ENCODE measurements at places on chromosomes 6 and 20.

GRCh38 chr20:19978511-19979210 lies 38.5 kb upstream of the NAA20 start:
- no peak for DNase-seq

DNA sequence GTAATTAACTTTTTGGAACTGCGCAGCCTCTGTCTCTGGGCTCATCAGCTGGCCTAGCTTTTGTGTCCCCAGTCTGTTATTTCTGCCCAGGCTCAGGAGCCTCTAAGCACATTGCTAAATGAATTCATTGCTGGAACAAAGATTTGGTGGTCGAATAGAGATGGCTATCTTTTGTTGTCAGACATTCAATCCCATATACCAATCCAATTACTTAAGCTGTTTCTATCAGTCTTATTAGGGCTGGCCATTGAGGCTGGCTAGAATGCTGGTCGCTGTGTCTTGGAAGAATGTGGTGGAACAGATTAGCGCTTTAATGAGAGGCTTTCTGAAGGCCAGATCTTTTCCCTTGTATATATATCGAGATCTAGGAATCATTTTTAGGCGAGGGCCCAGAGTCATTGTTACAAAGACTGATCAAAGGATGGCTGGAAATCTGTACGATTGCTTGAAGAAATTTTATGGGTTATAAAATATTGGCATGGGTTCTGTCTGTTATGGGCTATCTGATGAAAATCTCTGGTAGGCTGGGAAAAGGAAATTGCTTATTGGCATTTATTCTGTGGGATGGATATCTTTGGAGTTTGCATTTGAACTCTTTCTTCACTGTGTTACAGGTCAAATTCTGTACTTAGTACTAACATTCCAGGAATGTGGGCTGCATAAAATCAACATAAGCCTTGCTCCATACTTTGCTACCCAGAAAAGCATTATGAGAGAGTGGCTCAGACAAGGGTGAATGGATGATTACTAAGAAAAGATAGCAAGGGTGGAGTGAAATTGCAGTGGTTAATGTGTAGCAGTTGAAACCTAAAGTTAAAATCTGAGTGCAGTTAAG lies 34.8 kb upstream of the JAG1 start:
- no peak for DNase-seq

DNA sequence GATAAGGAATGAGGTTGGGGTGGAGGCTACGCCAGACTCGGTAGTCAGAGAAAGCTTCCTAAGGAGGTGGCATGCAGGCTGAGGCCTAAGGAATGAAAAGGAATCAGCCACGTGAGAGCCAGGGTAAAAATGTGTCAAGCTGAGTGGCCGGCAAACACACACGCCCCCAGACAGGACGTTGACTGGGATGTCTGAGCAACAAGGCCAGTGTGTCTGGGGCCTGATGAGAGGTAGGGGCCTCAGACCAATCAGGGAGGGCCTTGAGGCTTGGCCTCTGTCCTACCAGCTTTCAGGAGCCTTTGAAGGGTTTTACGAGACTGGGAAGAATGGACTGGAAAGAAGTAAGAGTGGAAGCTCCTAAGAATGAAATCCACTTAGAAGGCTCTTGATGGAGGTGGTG lies 61.0 kb upstream of the PHACTR2 start:
- no peak for DNase-seq

- peak; percentile 28 for DNase-seq
These were observed 34.2 kb upstream of the MDGA1 start for GRCh38 chr6:37731888-37732287.

DNA sequence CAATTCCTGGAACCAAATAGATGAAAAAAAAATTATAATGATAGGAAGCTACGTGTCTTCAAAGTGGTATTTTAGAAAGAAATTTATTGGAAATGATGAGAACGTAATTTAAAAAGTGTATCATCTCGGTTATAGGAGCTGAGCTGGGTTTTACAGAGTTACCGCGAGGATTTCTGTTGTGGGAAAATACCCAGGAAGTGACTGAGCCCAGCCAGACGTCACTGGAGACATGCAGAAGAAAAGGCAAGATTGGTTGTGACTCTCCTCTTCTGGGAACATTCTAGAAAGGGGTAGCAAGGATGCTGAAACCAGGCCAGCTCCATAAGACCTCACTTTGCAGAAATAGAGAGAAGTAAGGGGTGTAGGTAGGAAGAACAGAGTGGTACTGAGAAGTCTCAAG lies 95.9 kb upstream of the ADGRF1 start:
- no peak for DNase-seq

DNA sequence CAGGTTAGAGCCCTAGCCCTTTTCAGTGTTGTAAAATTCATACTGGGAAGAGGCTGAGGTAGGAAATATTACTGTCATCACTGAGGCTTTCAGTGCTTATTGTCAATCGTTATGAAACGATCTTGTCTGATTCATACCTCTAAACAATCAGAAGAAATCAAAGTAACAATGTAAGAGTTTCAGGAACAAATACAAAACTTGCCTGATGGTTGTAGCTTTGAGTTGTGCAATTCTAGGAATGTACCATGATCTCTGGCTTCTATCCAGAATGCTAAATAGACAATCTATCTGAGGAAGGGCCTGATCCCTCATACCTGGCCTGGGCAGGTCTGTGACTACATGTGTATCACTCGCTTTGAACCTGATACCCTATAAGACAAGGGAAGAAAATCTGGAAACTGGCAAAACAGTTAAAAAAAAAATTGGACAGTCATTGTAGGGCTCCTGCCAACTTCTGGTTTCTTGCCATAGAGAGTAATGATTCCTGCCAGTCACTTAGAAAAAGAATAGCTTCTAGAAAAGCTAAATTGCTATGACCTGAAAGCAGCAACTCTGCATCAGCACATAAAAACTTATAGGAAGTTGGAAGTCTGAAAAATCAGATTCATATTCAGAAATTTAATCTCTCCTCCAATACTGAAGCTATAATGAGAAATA lies 234.7 kb downstream of the BTBD9 start:
- DNase-seq, result peak; percentile 9

DNA sequence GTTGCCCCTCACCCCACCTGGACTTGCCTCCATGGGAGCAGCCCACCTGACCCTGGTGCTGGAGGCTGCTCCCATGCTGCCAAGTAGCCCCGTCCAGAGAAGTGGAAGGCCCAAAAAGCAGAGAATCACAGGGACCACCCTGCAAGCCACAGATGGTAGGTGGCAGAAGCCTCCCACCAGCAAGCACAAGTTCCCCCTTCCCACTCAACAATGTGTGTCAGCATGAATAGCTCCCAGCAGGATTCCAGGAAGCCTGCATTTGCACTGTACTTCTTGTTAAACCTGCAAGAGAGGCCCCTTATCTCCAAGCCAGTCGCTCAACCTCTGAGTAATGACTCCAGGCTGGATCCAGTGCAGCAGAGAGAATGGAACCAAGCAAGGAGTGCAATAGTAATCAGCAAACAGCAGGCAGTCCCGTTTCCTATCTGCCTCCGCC lies 180.8 kb upstream of the CST7 start:
- DNase-seq, result no peak

DNA sequence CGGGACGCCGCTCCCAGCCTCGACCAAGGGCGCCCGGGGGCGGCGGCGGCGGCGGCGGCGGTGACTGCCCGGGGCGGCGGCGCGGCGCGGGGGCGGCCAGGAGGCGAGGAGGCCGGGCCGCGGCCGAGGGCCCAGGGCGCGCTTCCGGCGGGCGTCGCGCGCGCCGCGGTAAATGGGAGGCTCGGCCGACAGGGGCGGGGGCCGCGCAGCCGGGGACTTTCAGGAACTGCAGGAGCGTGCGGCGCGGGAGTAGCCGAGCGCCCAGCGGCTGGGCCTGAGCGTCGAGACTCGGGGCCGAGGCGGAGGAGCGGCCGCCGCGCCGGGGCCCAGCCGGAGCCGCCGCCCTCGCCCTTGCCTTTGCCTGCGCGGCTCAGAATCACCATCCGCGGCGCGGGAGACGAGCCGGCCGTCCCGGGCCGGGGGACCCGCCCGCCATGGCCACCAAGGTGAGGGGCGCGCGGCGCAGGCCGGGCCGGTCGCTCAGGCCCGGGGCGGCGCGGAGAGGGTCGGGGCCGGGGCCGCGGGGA lies at the start of gene SNX9:
Gene SNX9, plus strand, starts transcription at position 246 of the 527 bp plus-strand sequence. Its CDS starts 189 bp downstream, at position 435.
- peak; percentile 36 for DNase-seq

GRCh38 chr6:142822383-142822782 lies 122.6 kb downstream of the HIVEP2 start:
- DNase-seq, result peak; percentile 79

DNA sequence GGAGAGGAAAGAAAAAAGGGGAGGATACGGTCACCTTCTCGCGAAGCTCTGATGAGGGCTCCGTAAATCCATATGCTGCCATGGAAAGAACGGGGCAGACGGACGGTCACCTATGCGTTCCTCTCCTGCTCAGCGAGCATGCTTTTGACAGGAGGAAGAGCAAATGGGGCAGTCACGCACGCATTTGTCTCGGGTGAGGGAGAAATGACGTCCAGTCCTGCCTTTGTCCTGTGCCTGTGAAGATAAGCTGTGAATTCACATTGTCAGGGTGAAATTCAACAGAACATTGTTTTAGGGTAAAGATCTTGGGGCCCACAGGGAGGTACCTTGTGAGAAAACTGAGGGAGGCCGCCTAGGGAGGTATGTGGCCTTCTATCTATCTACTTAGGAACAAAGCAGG lies 83.8 kb downstream of the IRF4 start:
- no peak for DNase-seq

DNA sequence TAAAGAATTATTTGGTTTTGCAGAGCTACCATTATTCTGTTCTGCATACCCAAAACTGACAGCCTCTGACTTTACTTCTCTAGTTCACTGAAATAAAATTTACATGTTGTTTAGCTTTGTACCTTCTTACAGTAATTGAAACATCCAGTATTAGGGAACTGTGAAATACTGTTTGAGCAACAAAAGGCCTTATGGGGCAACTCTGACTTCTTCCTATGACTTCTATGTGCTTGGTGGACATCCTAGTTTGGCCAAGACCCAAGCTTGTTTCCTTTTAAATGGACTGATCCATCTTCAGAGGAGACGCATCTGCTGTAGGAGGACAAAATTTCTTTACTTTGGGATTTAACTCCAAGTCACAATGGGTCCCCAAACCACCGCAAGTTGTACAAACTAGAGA lies 44.7 kb downstream of the NR2E1 start:
- no peak for DNase-seq

DNA sequence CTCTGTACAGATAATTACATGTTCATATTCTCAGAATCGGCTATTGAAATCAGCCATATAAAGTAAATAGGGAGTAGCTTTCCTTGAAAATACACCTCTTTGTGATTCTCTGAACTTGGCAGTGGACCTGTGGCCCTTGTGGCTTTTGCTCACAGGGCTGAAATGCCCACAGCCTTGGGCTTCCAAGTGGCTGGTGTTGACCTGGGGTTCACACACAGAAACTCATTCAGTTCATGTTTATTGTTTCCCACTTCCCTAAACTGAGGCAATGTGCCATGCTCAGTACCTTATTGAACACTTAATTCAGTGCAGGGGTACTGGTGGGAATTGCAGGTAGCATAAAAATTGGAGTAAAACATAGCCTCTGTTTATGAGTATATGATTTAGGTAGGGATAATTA lies 19.1 kb upstream of the TULP4 start:
- no peak for DNase-seq

GRCh38 chr6:33247977-33248642 lies 23.6 kb downstream of the VPS52 start:
- peak; percentile 93 for DNase-seq

DNA sequence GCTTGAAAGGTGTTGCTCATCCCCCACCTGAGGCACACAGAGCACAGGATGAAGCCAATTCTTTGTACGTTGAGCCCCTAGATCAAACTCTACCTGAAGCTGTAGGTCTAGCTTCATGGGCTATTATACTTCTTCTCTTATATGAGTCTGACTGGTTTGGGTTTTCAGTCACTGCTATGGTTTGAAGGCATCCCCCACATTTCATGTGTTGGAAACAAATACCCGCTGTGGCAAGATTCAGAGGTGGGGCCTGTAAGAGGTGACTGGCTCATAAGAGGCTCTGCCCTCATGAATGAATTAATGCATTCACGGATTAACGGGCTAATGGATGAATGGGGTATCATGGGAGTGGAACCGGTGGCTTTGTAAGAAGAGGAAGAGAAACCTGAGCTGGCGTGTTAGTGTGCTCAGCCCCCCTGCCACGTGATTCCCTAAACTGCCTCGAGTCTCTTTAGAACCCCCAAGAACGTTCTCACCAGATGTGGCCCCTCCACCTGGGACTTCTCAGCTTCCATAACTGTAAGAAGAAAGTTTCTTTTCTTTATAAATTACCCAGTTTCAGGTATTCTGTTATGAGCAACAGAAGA lies 39.2 kb downstream of the PREX1 start:
- DNase-seq, result peak; percentile 33

DNA sequence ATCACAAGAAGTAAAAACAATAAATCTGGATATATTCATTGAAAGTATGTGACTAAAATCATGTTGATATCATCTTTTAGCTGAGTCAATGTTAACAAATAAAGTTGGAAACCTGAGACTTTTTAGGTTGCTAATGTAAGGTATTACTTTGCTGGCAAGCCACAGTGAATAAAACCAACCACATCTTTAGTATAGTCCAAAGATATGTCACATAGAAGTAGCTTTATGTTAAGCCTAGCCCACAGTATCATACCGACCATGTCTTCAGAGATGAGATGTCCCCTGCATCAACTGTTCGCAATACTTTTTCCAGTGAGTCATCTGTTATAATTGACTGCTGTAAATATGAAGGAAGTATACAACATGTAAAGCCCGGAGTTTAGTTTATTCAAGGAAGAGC lies 107.6 kb upstream of the MCHR2 start:
- no peak for DNase-seq

Data from activated CD4-positive, alpha-beta T cell treated with anti-CD3 and anti-CD28 coated beads, Interleukin-2, amount 50 U/mL, for 16 hours (primary cell).